ENCODE measurements at places on chromosomes 13 and 19.

DNA sequence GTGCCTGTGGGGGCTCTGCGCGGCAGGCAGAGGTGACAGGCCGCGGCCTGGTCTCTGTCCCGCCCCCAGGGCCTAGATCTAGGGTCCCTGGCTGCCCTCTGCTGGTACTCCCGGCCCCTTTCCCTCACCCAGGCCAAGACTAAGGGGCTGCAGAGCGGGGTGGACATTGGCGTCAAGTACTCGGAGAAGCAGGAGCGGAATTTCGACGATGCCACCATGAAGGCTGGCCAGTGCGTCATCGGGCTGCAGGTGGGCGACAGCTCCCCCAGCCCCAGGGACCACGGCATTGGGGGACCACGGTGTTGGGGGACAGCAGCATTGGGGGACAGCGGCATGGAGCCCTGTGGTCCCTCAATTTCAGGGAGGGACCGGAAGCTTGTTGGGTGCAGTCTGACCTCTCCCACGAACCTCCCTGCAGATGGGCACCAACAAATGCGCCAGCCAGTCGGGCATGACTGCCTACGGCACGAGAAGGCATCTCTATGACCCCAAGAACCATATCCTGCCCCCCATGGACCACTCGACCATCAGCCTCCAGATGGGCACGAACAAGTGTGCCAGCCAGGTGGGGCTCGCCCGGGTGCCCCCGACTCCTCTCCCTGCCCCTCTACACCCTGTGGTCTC is 3.8 kb upstream of the ABCA7 start:
- no peak for DNase-seq

DNA sequence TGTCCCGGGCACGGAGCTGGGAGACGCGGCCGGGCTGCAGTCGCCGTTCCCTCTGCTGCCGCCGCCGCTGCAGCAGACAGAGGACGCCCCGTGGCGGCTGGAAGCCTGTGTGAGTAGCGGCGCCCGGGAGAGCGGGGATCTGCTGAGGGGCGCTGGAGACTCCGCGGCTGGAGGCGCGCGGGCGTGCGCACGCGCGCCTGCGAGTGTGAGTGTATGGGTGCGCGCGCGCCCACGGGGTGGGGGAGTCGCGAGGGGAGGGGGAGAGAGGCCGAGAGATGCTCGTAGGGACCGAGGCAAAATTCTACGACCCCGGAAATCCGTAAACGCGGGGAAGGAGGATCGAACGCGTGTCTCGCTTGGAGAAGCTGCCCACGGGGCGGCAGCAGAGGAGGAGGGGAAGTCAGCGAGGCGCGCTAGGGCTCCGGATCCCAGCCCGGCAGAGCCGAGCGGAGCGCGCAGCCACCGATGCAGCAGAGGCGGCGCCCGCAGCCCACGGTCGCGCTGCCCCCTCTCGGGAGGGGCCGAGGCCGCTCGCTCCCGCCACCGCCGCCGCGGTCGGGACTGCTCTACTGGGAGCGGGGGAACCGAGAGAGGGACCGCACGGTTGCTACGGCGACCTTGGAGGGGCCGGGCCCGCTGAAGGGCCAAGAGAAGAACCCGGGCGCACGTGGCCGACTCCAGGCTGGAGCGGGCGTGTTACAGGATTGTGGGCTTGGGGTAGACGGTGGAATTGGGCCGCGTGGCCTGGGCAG is at the start of gene ENOX1:
Gene ENOX1 (minus strand): TSS at position 207 of the 752 bp plus-strand sequence.
- no peak for DNase-seq

GRCh38 chr13:86954341-86954740 is 716.8 kb upstream of the SLITRK5 start:
- DNase-seq, result no peak

DNA sequence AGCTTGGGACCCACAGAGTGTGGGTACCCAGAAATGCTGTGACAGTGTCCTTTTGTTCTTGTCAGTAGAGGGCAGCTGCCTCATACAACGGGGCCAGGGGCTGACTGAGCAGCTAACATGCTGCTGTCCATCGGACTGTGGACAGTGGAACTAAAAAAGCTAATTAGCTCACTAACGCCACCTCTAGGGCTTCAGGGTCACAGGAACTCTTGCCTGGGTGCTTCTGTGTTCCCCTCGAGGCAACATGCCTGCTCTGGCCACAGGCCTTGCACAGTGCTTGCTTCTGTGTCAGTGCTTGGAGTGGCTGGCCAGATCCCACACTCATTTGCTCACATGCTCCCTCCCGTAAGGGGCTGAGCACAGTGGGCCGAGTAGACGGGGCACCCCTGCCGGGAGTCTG is 377.0 kb downstream of the OLFM4 start:
- DNase-seq, result no peak

DNA sequence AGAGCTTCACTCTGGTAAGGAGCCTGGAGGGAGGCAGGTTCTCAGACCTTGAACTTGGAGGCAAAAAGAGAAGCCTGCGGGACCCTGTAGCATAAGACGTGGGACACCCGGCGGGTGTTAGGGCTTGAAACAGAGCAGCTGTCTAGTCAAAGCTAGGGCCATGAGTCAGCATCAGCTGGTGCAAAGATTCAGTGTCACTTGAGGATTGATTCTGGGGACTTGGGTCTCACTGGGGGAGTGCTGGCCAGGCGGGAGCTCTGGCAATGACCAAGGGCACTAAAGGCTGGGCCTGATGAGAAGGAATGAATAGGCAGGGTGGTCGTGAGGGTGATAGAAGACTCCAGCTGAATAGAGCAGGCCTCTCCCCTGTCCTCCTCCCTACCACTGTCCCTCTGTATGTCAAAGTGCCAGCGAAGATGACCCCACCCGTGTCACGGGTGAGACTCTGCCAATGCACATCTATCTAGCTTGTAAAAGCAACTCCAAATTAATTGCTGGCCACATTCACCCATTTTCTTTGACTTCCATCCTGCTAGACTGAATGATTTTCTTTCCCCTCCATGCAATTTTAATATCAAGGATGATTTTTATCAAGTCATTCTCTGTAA is 97.1 kb downstream of the MBNL2 start:
- no peak for DNase-seq

- no peak for DNase-seq
Measured at GRCh38 chr13:30366088-30366487, 56.2 kb upstream of the UBE2L5 start.

DNA sequence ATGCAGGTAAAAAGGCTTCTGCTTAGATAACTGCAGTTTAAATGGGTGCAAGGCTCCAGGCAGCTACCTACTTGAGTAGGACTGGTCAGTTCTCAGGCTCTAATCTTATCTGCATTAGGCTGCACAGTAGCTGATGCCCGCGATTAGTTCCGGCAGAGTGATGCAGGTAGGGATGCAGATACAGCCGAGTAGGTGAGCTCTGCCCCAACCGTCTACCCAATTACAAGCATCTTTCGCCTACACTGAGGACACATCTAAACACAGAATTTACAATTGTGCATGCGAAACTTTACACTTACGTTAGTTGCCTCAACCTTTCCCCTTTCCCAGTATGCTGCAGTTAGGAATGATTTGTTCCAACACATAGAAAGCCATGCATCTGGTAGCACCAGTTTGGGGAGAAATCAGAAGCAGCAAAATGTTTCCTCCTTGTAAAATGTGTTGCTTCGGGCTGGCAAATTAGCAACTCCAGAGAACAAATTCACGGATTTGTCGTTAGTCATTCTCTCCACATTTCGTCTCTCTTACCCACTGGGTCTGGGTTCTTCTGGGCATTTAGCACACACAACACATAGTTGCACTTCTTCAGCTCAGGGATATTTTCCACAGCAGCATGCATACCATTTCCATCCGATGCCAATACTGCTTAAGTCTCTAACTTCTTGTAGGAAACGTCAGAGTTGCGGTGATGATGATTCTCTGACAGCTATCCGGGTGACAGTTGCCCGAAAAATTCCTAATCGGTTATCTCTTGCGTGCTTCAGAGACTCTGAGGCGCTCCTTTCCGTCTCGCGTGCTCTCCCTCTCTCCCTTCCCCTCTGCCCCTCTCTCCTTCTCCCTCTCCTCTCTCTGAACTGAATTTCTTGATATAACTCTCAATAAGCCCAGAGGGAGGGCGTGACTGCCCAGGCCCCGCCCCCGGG is at the start of gene PCDH9:
Gene PCDH9 (minus strand): TSS at position 856 of the 923 bp plus-strand sequence. CDS start 1,896 bp downstream, outside the sequence.
- no peak for DNase-seq

DNA sequence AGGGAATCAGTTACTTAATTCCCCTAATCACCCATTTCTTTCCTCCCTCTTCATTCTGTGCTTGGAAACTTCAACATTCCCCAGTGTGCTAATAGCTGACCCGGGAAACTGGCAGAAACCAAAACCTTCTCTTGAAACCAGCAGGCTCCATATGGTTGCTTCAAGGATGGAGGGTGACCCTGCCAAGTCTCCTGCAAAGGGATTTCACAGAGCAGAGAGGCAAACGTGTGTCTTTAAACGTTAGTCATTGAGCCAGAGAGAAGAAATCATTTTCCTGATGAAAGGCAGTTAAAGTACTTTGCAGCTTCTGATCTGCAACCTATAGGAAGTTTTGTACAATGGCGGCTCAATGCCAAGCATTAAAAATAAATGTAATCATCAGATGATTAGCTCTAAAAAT is 220.9 kb downstream of the POU4F1 start:
- no peak for DNase-seq
